ENCODE measurements at places on chromosomes 1 and 21. TPM values are rescaled to one million over a fixed set of nuclear protein-coding genes. Genes with fewer than 3 reads are reported as not detected.

The LCE1B gene
- total RNA-seq, result not detected

The LIPI gene
- not detected for total RNA-seq

- no peak for DNase-seq
Measured at GRCh38 chr1:85111695-85112094, 63.4 kb upstream of the MCOLN3 start.

DNA sequence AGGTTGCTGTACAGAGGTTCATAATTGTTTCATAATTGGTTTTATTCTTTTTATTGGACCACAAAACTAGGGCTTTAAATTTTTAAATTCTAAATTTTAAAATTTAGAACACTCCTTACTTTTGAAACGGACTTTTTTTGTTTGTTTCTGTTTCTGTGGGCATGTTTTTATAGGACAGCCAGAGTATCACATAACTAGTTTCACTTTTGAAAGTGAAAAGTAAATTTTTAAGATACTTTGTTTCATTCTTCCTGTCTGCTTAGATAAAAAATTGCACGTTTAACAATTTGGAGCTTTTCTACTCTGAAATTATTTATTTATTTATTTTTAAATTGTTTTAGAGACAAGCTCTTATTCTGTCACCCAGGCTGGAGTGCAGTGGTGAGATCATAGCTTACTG, 29.7 kb downstream of the MDM4 start:
- DNase-seq, result no peak

DNA sequence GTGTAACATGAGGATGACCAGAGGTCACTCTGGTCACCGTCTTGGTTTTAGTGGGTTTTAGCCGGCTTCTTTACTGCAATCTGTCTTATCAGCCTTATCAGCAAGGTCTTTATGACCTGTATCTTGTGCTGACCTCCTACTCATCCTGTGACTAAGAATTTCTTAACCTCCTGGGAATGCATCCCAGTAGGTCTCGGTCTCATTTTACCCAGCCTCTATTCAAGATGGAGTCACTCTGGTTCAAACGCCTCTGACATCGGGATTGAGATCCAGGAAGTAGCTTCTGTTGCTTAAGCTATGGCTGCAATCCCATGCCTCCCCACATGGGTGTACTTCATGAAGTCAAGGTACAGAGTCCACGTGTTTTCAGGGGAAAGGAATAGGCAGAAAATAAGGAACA, 19.9 kb downstream of the FMN2 start:
- no peak for DNase-seq

All from kidney epithelial cell (primary cell).